Chondrocyte (in vitro differentiated cells): ENCODE measurements at places on chromosomes 11 and 22.
A peak's percentile ranks its signal among the peaks of the same experiment; 100 is the strongest.

DNA sequence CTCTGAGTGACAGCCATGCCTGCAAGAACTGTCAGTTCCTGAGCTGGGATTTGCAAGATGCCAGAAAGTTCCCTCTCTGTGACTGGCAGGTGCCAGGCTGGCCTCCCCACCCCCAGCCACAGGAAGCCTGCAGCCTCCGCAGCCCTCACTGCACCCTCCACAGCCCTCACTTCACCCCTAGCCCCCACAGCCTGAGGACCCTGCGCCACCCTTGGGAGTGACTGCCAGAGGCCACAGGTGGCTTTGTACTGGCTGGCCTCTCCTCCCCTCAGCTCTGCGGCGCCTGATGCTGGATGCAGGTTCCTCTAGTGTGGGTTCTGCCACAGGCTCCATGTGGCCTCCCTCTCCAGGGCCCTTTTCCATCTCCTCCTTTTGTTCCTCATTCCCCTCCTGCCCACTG is 28.7 kb downstream of the MPPED1 start:
- no peaks in the 10 kb centered on the region for H3K4me1 ChIP-seq
- peaks cover 54% of the 10 kb centered on the region for H3K27me3 ChIP-seq
- H3K27ac ChIP-seq, result no peak overlapping the region
- H3K4me3 ChIP-seq, result no peak overlapping the region

DNA sequence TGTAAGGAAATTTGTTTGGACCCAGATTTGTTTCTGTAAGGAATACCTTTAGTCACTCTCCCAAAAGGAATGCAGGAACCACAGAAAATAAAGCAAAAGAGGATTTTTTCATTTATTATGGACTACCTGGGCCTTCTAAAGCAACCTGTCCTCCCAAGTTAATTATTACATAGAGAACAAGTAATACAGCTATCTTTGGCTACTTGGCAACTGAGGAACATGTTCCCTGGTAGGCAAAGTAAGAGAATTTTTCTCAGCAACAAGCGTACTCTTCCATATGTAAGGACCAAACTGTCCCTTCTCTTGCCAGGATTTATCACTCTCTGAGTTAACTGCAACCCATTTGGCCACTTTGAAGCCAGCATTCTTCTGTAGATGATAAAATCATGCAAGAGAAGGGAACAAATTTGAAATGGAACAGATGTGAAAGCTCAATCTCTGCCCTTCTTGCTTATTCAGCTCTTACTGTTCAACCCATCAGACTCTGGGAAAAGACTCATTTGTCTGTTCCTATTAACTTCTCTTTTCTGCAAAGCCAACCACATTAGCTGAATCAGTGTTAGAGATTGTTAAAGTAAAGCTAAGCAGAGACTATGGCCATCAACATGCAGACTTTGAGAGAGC is 190.2 kb downstream of the SWAP70 start:
- H3K36me3 ChIP-seq, result peaks cover 1% of the 10 kb centered on the region
- H3K4me1 ChIP-seq, result peaks cover 43% of the 10 kb centered on the region
- H3K27ac ChIP-seq, result no peak overlapping the region

GRCh38 chr11:126544108-126545056 is 188.9 kb downstream of the ST3GAL4 start:
- no peak overlapping the region for H3K4me3 ChIP-seq
- H3K36me3 ChIP-seq, result no peaks in the 10 kb centered on the region
- peaks cover 7% of the 10 kb centered on the region for H3K4me1 ChIP-seq

DNA sequence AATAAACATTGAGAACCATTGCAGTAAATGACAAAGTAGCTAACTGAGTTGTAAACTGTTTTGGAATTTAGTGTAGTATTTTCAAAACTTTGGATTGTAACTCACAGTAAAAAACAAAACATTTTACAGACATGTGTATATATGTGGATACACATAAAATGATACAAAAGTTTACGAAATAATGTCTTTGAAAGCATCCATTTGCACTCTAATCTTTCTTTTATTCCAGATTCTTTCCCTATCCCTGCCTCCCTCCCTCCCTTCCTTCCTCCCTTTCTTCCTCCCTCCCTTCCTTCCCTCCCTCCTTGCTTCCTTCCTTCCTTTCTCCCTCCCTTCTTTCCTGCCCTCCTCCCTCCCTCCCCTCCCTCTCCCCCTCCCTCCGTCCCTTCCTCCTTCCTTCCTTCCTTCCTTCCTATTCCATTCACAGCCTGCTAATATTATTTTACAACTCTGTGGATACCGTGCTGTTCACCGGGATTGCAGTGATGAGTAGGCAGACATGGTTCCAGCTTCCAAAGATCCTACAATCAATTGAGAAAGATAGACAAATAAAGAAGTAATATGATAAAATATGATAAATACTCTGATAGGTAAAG is 3.5 kb downstream of the RRM1 start:
- H3K27ac ChIP-seq, result no peak overlapping the region
- H3K27me3 ChIP-seq, result no peaks in the 10 kb centered on the region
- H3K36me3 ChIP-seq, result peaks cover 5% of the 10 kb centered on the region
- H3K4me1 ChIP-seq, result peaks cover 29% of the 10 kb centered on the region

- DNase-seq, result peak; percentile 53
- peaks cover 20% of the 10 kb centered on the region for H3K27me3 ChIP-seq
- H3K4me1 ChIP-seq, result no peaks in the 10 kb centered on the region
- H3K27ac ChIP-seq, result no peak overlapping the region
- H3K4me3 ChIP-seq, result no peak overlapping the region
These were observed 152.2 kb downstream of the ST3GAL4 start for GRCh38 chr11:126507646-126508045.

GRCh38 chr22:32354360-32355351 is 3.0 kb upstream of the RFPL3 start:
- DNase-seq, result no peak
- H3K36me3 ChIP-seq, result no peaks in the 10 kb centered on the region
- H3K4me3 ChIP-seq, result no peak overlapping the region
- no peaks in the 10 kb centered on the region for H3K4me1 ChIP-seq
- no peak overlapping the region for H3K27ac ChIP-seq

DNA sequence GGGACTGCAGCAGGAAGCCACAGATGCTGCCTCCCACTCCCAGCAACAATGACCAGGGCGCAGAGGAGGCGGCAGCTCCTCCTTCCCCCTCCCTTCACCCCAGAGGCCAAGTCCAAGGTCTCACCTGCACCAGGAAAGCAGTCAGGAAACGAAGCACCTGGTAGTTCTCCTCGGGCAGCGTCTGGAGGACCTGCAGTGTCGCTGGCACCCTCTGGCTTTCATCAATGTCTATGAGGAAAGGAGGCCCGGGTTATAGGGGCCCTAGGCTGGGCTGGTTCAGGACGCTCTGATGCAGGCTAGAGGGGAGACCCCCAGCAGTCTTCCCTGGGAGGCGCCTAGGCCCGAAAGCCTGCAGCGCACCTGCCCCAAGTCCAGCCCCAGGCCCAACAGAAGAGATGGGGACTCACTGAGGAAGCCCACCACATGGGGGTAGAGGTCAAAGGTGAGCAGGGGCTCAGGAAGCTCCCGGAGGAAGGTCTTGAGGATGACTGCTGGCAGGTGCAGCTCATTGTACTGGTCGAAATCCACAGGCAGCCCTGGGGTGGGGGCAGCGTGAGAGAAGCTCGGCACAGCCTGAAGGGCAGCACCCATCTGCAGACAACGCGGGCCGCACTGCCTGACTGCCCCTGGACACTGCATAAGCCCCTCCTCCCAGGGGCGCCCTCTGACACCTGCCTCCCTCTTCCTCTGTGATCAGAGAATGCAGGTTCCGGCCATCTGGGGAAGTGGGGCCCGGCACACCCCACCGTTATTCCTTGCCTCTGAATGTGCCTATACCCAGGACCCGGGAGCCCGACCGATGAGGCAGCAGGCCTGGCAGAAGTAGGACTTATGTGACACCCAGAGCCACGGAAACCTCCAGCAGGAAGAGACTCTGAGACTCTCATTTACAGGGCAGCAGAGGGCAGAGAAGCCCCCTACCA is 20.9 kb downstream of the ARHGAP1 start:
- H3K27ac ChIP-seq, result no peak overlapping the region
- no peak overlapping the region for H3K4me3 ChIP-seq
- peaks cover 31% of the 10 kb centered on the region for H3K4me1 ChIP-seq
- DNase-seq, result peak; percentile 79
- H3K36me3 ChIP-seq, result peaks cover 12% of the 10 kb centered on the region

DNA sequence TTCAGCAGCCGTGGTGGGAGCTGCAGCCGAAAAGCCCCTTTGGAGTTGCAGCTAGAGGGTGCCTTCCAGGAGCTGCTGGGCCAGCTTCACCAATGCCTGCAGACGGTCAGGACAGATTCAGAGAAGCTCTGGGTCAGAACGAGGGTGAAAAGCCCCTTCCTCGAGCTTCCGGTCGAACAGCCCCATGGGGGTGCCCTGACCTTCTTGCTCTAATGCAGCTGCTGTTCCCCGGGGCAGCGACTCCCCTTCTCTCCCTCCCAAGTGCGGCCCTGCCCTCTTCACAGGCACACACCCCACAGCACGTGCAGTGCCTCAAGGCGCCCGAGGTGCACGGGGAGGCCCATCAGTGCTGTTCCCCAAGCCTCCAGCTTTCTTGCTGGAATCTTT is 9.6 kb upstream of the IFITM3 start:
- no peak overlapping the region for H3K27ac ChIP-seq
- peak; percentile 78 for DNase-seq
- H3K4me3 ChIP-seq, result no peak overlapping the region
- no peaks in the 10 kb centered on the region for H3K36me3 ChIP-seq

DNA sequence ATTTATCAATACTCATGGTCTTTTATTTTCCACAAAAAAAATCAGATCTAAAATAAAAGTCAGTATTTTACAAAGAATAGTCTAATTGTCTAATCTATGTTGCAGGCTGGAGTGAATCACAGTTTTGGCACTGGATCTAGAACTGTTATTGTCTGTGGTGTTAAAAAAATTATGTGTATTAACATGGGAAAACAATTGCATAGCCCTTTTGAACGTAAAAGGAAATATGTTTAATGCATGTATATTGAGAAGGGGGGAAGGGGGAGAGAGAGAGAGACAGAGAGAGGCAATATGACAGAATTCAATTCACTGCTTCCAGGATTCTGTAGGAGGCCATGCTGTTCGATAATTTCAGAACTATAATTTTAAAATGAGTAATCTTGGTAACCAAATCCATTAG is 324.9 kb upstream of the CCDC90B start:
- no peaks in the 10 kb centered on the region for H3K4me1 ChIP-seq
- H3K27ac ChIP-seq, result no peak overlapping the region
- no peak overlapping the region for H3K4me3 ChIP-seq
- H3K27me3 ChIP-seq, result peaks cover 3% of the 10 kb centered on the region
- DNase-seq, result no peak

DNA sequence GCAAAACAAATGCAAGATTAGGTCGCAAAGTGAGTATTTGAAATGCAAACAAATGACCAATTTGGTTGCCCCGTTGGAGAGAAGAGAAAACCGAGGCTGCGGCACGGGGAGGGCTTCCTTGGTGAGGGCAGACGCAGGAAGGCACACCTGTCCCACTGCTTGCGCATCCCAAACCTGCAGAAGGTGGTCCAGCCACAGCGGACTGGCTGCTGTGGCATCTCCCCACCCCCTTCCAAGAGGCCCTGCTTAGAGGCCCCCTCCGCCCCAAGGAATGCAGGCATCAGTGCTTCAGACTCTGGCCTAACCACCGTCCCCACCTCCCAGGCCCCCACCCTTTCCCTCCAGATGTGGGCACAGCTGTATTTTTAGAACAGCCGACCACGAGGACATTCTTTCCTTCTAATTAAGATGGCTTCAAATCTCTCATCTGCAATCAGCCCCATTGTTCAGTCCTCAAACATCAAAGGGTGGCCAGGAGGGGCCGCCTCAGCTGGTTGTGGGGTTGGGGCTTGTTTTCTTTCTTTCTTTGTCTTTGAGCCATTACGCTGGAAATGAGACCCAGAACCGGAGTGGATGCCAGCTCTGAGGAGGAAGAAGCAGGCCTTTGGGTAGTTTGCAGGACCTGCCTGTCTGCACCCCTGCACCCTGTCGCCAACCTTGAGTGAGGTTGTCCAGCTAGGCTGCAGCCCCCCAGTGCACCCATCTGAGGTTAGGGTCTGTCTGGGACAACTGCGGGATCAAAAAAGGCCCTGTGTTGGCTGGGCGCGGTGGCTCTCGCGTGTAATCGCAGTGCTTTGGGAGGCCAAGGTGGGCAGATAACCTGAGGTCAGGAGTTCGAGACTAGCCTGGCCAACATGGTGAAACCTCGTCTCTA is 9.4 kb upstream of the DERL3 start:
- H3K36me3 ChIP-seq, result no peaks in the 10 kb centered on the region
- H3K4me3 ChIP-seq, result no peak overlapping the region
- peaks cover 40% of the 10 kb centered on the region for H3K4me1 ChIP-seq
- DNase-seq, result no peak
- H3K27ac ChIP-seq, result no peak overlapping the region
- no peaks in the 10 kb centered on the region for H3K27me3 ChIP-seq

DNA sequence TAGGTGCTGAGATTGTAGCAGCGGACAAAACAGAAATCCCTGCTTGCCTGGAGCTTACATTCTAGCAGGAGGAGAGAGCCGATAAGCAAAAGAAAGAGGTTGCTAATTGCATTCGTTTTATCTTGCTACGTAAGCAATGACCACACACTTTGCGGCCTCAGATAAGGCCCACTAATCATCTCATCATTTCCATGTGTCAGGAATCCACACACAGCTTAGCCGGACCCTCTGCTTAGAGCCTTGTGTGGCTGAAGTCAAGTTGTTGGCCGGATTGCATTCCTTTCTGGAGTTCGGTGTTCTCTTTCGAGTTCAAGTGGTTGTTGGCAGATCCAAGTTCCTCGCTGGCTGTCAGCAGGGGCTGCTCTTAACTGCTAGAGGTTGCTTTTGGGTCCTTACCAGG is 101.6 kb downstream of the CHST1 start:
- peaks cover 9% of the 10 kb centered on the region for H3K4me1 ChIP-seq
- no peak overlapping the region for H3K27ac ChIP-seq
- H3K27me3 ChIP-seq, result peaks cover 43% of the 10 kb centered on the region
- H3K4me3 ChIP-seq, result no peak overlapping the region
- no peak for DNase-seq
- no peaks in the 10 kb centered on the region for H3K36me3 ChIP-seq

DNA sequence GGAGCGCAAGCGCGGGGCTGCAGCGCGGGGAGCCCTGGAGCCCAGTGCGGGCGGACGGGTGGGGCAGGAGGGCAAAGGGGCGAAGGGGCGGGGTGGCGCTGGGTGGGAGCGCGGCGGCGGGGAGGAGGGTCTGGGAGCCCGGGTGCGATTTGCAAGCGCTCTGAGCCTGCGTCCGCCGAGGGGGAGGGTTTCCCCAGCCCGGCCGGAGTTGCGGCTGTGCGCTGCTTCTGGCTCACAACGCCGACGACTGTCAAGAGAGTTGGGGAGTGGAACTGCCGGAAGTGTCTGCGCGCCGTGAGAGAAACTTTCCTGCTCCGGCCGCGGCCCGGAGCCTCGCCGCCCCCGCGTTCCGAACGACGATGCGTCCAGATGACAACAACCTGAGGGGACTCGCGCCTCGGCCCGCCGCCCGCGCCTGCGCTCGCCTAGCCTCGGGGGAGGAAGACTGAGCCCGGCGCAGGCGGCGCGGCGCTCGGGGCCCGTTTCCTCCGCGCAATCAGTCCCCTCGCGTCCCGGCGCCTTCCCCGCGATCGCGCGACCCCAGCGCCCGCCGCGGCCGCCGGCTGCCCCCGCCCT is at the start of gene ARHGAP42:
ARHGAP42 (plus strand) TSS at position 235 of the 576 bp plus-strand sequence. CDS start 391 bp downstream, outside the sequence.
- H3K27me3 ChIP-seq, result no peaks in the 10 kb centered on the region
- H3K36me3 ChIP-seq, result no peaks in the 10 kb centered on the region
- peak within 1 kb of the TSS; percentile 94 for H3K27ac ChIP-seq
